Naive thymus-derived CD8-positive, alpha-beta T cell (primary cell): ENCODE measurements at places on chromosomes 5 and 9. TPM values are rescaled to one million over a fixed set of nuclear protein-coding genes. Genes with fewer than 3 reads are reported as not detected.

DNA sequence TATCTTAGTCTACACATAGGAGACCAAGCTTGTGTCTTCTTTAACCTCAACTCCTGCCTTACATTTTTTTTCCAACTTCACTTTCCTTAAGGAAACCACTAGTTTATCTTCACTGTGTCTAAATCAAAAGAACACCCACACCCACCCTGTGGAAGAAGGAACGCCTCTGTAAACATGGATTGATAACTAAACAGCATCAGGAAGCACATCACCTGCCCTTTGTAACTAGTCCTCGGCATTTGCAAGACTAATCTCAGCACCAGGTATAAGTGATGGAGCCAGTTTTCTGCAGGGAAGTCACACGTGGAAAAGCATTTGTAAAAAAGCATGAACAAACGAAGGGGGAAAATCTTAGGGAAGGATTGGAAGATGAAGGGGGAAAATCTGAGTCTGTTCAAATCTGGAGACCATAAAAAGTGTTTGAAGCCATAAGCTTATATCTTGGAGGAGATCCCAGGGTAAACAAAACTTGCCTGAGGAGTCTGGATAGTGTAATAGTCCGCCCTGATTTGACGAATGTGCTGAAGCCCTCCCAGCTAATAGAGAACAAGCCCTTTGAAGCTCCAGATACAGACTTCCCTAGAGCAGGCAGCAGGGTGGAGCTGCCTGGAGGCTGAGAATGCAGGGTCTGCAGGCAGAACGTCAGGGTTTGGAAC lies 117.3 kb upstream of the LHFPL2 start:
- no peak for DNase-seq

GRCh38 chr9:14437354-14438231 lies 123.7 kb upstream of the NFIB start:
- DNase-seq = no peak

- no peak for DNase-seq
Measured at GRCh38 chr9:132622159-132622558, 39.8 kb downstream of the BARHL1 start.

DNA sequence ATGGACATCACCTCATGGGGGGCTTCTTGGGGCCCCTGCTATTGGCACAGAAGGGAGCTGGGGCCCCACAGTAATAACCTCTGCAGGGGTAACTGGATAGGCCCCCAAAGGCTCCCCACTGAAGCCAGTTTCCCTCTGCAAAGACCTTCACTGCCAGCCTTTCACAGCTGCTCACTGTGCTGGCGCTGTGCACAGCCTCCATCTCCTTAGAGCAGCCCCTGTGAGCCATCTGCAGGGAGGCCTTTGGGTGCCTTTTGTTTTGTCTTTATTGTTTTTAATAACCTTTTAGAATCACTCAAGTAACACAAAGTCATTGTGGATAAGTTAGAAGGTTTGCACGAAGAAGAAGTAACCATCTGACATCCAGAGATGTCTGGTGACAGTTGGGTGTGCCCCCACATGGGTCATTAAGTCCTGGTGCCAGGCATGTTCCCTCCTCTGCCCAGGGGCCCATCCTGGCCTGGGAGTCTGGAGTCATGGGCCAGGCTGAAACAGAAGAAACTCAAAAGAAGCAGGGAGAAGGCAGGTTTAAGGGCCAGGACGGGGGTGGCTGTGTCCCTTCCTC lies 42.7 kb downstream of the NCS1 start:
- DNase-seq = no peak

GRCh38 chr9:18114559-18115475 lies 359.1 kb upstream of the ADAMTSL1 start:
- DNase-seq = no peak

- no peak for DNase-seq
Measured at GRCh38 chr9:108688676-108689075, 167.1 kb downstream of the ACTL7B start.

DNA sequence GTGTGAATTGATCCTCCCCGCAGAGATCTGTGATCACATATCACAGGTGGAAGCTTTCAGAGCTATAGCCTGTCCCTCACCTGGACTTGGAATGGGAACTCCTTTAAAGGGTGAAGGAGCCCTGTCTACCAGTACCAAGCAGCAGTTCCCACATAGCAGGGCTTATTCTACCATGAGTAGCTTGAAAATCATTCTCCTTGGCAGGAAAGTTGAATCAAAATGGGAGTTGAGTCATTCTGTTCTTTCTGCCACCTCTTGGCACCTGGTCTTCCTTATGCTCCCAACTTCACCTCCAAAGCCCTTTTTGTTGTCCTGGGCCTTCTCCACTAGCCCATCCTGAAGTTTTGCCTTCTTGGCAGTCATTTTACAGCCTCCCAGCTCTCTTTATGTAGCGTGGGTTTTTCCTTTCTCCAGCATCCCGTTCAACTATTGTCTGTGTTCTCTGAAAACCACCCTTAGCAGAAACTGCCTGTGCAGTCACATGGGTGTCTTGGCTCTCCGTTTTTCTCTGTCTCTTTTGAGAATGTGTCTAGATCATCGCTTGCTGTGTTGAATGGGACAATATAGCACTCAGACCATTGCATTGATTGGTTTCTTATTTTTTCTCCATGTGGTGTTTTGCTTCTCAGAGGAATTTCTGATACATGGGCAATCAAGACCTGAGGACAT lies 222.2 kb downstream of the AOPEP start:
- no peak for DNase-seq

DNA sequence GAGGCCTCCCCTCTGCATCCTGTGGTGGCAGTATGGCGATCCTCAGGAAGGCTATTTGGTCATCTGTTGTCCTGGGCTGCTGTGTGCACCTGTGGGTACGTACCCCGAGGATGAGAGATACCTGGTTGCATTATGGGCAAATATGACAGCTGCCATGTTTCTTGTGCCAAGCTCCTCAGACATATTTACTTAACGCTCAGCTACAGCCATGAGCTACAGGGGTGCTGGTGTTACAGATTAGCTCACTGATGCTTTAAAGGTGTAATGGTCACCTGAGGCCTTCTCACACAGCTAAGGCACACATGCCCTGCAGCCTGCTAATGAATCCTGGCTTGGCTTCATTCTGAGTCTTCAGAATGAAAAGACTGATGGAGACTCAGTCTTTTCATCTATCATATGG lies 12.0 kb downstream of the NDST1 start:
- no peak for DNase-seq

Gene MARCOL
- not detected for total RNA-seq

Gene PCDHA10
- not detected for total RNA-seq
